ENCODE measurements at places on chromosomes 6 and 20.

- DNase-seq, result no peak
Measured at GRCh38 chr20:48619126-48620101, 208.4 kb downstream of the PREX1 start.

GRCh38 chr6:31615748-31616147, 714 bp downstream of the AIF1 start:
- no peak for DNase-seq

DNA sequence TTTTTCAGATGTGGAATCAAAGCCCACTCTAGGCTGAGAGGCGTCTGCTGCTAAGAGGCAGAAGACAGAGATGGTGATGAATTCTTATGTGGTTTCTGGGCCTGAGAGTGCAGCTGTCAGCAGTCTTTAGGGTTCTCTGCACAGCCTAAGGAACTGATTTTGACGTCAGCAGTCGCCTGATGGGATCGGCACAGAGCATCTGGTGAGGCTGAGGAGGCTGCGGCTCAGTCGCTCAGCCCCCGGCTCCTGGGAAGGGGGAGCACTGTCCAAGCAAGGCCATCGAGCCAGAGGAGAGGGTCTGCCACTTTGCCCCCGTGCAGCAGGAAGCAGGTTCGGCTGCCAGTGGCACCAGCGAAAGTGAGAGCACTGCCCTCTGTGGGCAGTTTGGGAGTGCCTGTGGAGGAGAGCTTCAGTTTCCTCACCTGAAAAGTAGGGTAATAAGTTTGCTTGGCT, 92.5 kb downstream of the TCP11 start:
- no peak for DNase-seq

GRCh38 chr6:149846321-149846720, 17.8 kb downstream of the LRP11 start:
- DNase-seq, result no peak

DNA sequence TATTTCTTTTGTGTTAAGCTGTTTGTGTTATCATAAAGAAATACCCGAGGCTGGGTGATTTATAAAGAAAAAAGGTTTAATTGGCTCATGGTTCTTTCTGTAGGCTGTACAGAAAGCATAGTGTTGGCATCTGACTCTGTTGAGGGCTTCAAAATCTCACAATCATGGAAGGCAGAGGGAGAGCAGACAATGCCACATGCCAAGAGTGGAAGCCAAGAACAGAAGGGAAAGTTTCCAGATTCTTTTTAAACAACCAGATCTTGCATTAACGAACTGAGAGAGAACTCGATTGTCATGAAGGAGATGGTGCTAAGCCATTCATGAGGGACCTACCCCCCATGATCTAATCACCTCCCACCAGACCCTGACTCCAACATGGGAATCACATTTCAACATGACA, 290.1 kb downstream of the BMP2 start:
- DNase-seq, result no peak
